ENCODE measurements at places on chromosomes 1 and 21.

DNA sequence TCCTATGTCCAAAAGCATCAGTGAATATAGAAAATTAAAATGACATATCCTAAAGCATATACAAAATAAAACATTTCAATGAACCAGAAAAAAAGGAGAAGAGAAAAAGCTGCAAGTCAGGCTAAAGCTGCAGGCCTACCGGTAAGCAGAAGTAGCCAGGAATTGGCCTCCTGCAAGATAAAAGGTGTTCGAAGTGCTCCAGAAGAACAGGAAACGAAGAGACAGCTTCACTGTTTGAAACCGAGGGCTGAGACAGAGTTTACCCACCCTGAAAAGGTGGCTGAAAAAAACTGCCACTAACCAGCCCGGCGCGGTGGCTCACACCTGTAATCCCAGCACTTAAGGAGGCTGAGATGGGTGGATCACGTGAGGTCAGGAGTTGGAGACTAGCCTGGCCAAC is 37.4 kb downstream of the NSL1 start:
- no peak for DNase-seq

- DNase-seq: no peak
Observed at GRCh38 chr1:215583185-215583749, 16.2 kb downstream of the KCTD3 start.

GRCh38 chr1:116130356-116130755 is 19.2 kb downstream of the MAB21L3 start:
- no peak for DNase-seq

- no peak for DNase-seq
Observed at GRCh38 chr21:34818662-34819158, 149.9 kb downstream of the CLIC6 start.

- DNase-seq: no peak
Observed at GRCh38 chr1:87250336-87250735, 78.3 kb upstream of the LMO4 start.

GRCh38 chr1:218659911-218660677 is 315.0 kb downstream of the TGFB2 start:
- DNase-seq: no peak

DNA sequence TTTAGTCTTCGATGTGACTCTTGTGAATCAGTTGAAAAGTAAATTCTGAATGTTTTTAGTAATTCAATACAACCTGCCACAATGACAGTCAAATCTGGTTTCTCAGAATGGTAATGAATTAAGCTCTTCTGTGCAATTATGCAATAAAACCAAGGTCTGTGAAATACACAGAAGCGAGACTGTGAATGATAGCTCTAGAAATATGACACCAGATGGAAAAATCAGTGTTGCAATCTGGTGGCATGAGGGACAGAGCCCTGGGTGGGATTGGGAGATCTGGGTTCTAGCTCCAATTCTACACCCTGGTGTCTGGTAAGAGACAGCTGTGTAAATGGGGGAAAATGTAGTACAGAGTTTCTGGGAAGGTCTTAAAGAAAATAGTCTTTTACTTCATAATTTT is 586.4 kb upstream of the ZRANB2 start:
- no peak for DNase-seq

DNA sequence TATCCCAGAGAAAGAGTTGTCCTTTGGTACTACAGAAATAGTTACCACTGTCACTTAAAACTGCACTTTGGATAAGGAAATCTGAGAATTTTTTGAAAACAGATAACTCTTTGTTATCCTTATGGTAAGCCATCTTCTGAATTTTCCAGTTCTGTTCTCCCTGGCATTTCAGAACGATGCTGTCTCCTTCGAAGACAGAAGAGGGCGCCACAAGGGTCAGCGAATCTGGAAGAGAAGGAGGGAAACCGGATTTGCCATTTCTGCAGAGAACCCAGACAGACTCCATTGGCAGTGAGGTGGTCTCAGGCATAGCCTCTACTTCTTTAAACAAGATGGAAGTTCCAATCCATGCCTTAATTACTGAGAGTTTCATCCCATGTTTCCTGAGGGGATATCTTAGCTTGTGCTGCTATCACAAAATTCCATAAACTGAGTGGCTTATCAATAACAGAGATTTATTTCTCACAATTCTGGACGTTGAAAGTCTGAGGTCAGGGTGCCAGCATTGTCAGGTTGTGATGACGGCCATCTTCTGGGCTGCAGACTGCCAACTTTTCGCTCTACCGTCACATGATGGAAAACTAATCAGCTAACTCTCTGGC is 6.4 kb downstream of the FCRL2 start:
- DNase-seq: no peak

GRCh38 chr21:44874240-44874496 is 678 bp upstream of the PTTG1IP start:
- DNase-seq: no peak

DNA sequence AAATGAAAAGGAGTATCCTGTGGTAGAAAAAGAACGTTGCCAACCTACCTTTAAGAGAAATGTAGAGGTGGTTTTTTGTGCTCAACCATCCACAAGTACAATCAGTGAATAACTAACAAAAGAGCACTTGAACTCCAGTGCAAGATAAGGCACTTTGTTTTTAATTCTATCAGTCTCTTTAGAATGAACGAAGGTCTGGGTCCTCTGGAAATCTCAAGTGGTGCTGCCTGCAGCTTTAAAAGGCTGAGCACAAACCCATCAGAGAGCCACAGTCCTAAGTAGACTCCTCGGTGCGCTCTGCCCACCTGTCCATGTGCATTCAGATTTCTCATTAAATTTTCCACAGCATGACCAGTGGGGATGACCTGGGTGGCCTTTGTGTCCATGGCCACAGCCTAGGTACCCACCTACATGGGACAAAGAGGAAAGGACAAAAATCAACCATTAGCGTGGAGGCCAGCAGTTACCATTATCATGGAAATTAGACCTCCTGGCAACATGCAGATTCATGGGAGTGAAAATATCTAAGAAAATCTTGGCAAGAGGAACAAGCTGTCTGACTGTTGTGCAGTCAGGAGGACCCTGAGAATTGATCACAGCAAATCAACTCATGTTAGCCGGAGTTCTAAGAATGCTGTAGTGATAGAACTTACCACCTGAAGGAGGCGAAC is 9.4 kb downstream of the TRIM45 start:
- no peak for DNase-seq

DNA sequence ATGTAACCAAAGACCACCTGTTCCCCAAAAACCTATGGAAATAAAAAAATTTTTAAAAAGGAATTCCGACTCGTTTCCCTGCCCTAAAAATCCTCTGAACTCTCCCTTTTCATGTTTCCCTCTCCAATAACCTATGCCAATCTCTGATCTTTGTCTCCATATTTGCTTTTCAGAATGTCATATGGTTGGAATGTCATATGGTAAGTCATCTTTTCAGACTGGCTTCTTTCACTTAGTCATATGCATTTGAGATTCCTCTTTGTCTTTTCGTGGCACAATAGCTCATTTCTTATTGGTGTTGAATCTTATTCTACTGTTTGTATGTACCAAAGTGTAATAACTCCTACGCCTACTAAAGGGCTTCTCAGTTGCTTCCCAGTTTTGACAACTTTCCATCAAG is 117.5 kb downstream of the BACH1 start:
- DNase-seq: no peak

GRCh38 chr1:153872934-153873333 is 49.8 kb downstream of the GATAD2B start:
- DNase-seq: no peak

- DNase-seq: peak; percentile 15
Observed at GRCh38 chr1:36966242-36966641, 68.1 kb downstream of the GRIK3 start.

DNA sequence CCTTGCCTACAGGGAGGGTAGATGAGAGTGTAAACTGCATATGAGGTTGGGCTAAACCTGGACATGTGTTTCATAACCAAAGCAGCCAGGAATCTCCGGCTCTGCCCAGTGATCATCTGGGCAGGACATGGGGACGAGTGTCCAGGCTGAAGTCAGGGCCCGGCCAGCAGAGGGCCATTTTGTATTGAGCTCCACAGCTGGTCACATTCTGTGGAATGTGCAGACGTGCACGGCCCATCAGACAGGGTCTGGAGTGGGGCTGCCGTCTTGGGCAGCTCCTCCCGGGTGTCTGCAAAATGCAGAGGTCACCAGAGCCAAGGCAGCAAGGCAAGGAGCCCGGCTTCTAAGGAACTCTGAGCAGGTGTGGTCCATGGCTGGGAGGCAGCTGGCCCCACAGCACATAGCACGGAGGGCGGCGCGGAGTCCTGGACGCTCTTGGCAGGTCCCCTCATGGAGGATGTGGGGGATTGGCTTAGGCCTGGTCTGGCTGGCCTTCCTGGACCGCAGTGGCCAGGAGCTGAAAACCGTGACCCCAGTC is 6.2 kb downstream of the LRRC3 start:
- no peak for DNase-seq

GRCh38 chr1:174217248-174217647 is 57.9 kb downstream of the RABGAP1L start:
- DNase-seq: no peak
